ENCODE measurements at places on chromosomes 13 and 19.

DNA sequence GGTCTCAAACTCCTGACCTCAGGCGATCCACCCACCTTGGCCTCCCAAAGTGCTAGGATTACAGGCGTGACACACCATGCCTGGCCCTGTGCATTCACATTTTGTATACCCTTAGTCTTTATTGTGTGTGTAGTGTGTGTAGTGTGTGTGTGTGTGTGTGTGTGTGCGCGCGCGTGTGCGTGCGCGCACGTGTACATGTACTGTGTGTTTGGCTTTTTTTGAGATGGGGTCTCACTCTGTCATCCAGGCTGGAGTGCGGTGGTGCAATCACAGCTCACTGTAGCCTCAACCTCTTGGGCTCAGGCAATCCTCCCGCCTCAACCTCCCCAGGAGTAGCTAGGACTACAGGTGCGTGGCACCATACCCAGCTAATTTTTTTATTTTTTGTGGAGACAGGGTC lies 22.1 kb downstream of the ITM2B start:
- no peak for DNase-seq

GRCh38 chr19:54312436-54313377 lies at the start of gene LILRA5:
TSS of gene LILRA5 (minus strand) at chr19:54313166. CDS start at chr19:54313019, 147 bp downstream.
- DNase-seq, result no peak

GRCh38 chr13:110817143-110817542 lies 97.7 kb downstream of the ANKRD10 start:
- no peak for DNase-seq

DNA sequence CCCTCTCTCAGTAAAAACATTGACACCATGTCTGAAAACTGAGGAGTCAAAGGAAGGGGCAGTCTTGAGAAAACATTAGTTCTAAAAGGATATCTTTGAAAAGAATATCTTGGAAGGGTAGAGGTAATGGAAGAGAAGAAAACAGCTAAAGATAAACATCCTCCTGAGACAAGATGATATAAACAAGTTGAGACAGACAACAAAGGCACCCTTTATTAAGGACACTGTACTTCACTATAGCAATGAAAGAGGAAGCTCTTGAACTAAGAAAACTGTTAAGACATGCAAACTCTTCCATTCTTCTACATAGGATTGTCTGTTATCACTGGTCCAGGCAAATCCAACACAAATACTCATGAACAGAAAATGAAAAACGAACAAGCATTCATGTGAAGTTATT lies 46.3 kb downstream of the MTMR6 start:
- no peak for DNase-seq

All from COR-L47 (cell line).